Activated CD4-positive, alpha-beta memory T cell treated with anti-CD3 and anti-CD28 coated beads, Interleukin-2, amount 10 ng/mL, durations not matched to agents 7 days and 5 days (primary cell): ENCODE measurements at places on chromosomes 7 and 10. TPM values are rescaled to one million over a fixed set of nuclear protein-coding genes. Genes with fewer than 3 reads are reported as not detected.

The SLC18A2 gene
- total RNA-seq, result not detected

The DAGLB gene
- total RNA-seq, result 16.5 TPM

The GNAT3 gene
- total RNA-seq, result not detected

The GNGT1 gene
- not detected for total RNA-seq

The PHYHIPL gene
- total RNA-seq, result not detected

The CCDC3 gene
- total RNA-seq, result 0.18 TPM

The ASZ1 gene
- not detected for total RNA-seq

DNA sequence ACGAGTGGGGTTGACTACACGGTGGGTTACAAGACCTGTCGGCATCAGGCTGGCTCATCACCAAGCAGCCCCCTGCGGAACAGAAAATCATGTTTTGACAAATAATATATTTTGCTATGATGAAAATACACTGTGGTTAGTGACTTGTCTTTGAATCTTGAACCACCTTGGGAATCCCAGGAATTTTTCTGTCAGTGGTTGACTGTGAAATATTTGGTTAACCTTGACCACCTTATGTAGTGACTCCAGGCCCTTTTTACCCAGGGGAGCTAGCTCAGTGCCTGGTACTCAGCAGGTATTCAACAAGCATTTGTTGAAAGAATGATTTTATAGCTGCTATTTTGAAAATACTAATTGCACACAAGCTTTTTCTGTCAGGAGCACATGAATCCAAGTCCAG is 406.0 kb downstream of the PHF14 start:
- DNase-seq, result no peak

- DNase-seq, result no peak
Observed at GRCh38 chr10:56370217-56371113, 9.4 kb upstream of the ZWINT start.

DNA sequence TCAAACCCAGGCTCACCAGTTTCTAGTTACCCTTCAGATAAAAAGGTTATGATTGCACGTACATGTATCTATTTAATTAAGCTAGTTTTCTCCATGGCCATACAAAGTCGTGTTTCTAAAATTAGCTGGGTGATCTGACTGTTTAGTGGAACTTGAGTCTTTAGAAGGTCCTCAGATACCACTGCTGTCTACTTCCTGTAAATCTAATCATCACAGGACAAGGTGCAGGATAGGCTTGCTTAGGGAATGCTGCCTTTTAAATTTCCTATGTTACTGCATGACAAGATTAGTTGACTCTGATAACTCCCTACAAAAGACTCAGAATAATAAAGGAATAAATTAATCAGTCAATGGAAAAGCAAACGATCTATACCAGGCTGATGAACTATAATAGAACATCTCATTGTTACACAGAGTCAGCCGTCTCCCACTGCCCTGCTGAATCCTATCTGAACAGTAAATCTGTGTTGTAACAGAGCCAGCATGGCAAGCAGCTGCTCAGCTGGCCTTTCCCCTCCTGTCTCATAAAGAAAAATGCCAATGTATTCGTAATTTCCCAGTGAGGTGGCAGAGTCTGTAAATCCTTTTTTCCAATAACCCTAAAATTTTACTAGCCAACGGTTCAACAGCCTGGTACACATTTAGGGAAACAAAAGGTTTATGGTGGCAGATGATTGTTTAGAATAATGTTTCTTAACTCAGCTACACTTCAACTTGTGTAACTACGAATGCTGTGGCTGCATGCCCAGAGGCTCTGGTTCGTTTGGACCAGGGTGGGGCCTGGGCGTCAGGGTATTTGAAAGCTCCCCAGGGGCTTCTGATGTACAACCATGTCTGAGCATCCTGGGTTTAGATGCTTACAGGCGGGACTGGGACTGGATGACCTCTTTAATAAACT is 318.0 kb downstream of the PAXIP1 start:
- DNase-seq, result no peak

- no peak for DNase-seq
Observed at GRCh38 chr7:130901209-130901783, 167.3 kb upstream of the KLF14 start.

GRCh38 chr10:113234481-113234880 is 284.4 kb downstream of the TCF7L2 start:
- DNase-seq, result no peak

DNA sequence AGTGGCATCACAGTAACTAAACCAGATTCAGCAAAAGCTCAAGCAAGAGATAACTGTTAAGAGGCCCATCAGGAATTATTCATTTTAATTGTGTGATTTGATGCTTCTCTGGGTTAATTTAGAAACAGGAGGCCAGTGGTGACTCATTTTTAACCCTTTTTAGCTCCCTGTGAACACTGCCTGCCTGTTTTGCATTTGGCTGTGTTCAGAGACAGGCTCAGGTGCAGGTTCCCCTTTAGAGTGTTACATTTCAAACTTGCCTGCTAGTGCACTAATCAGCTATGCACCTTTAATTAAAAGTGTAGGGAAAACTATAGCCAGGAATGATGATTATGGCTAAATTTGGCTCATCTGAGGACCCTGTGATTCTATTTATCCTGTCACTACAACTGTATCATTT is 6.5 kb downstream of the STAMBPL1 start:
- DNase-seq, result no peak

GRCh38 chr10:91742229-91742628 is 56.0 kb upstream of the TNKS2 start:
- no peak for DNase-seq

GRCh38 chr7:7673240-7673550 is 32.6 kb downstream of the UMAD1 start:
- DNase-seq, result no peak

- no peak for DNase-seq
Observed at GRCh38 chr10:18044976-18045720, 93.4 kb downstream of the SLC39A12 start.

DNA sequence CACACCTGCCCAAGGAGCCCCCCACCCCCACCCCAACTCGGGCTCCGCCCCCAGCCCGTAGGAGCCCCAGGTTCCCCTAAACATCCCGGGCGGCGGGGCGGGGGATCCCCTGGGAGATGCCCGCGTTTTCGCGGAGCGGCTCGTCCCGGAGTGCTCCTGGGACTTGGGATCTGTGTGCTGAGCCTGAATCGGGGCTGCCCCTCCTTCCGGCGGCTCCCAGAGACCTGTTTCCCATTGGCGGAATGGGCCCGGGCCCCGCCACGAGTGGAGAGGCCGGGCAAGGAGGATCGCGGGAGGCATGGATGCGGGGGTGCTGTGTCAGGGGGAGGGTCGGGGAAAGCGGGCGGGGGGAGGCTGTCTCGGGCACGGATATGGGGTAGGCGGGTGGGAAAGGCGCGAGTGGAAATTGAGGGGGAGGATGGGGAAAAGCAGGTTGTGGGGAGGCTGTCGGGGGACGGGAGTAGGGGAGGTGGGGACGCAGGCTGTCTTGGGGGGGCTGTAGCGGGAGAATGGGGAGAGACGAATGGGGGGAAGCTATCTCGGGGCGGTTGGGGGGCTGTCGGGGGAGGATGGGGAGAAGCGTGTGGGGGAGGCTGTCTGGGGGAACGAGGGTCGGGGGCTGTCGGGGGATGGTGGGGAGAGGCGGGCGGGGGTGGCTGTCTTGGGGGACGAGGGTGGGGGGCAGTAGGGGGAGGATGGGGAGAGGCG is 572 bp upstream of the BHLHA15 start:
- no peak for DNase-seq

DNA sequence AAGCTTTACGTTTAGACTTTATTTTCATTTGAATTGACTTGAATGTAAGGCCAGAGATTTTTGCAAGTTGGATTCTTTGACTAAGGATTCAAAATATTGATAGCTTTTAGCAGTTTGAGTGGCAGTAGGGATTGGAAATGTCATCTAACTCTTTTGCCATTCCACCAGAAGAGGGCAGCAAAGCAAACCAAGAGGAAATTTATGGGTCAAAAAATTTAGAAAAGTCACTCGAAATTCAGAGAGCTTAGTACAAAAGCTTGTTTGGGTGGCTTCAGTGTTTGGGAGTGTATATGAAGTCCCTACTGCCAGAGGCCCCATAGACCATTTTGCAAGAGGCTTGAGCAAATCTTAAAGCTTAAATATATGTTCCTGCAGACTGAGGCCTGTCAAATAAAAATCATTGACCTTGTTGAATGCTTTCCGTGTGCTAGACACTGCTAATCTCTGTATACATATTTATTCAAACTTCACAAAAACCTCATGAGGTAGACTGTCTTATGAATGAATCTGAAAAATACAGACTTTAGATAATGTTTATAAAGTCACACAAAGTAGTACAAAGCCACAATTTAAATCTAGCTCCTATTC is 44.6 kb upstream of the RSBN1L start:
- peak; percentile 23 for DNase-seq

DNA sequence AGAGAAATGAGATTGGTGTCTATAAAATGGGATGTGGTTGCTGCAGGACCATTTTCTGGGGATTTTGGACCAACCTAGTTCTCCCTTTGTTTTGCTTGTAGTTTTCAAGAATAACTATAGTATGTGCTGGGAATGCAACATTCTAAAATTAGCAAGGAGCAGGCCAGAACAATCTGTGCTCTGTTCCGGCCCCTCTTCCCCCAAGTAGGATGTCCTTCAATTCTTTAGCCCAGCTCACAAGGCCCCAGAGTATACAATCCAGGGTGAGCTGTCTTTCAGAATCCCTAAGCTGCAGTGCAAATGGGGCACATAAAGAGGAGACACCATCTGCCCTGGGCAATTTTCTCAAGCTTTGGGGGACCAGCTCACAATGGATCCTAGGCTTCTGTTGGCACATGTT is 809.1 kb downstream of the TNS3 start:
- no peak for DNase-seq

- no peak for DNase-seq
Observed at GRCh38 chr10:95229724-95230627, 35.9 kb downstream of the ACSM6 start.

DNA sequence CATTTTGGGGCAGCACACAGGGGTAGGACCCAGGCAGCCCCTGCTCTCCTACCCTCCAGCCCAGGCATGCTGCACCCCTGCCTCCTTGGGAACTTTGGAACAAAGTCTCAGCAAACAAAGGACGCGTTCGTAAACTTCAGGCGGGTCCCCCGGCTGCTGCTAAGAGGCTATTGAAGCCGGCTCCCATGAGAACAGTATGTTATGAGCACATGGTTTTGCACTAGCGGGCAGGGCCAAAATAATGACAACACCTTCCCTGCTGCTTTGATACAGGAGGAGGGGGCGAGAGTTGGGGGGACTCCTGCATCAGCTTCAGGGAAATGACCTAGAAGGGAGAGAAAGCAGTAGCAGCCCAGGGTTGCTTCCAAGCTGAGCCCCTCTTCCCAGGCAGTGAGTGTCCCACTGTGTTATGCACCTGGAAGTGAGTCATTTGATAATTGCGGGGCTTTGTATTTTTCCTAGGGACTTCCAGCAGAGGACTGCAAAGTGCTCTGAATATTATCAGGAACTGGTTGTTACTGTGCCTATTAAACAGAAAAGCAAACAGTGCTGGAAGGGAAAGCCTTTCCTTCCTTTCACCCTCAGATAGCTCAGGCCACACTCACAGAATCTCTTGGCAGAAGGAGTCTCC is 6.9 kb downstream of the ITPRIP start:
- no peak for DNase-seq

DNA sequence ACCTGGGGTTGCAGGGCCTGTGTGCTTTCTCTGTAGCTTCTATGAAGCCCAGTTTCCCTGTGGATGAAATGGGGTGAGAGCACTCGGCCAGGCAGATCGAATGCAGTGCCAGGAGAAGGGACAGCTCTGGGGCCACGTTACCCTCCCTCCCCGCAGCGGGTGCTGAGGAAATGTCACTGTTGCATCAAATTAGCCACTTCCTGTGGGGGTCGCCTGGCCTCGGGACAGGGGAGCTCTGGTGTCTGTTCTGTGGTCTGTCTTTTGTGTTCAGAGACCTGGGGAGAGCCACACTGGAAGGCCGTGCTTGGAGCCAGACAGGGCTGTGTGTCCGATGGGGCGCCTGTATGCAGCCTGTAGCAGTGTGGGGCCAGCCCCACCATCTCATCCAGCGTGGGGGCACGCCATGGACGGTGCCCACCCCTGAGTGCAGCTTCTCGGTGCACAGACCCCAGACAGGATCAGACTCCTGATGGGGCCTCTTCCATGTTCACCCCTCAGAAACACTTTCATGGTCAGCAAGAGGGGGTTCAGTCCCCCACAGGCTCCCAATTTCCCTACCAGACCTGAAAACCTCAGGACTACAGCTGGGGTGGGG is 13.6 kb downstream of the TTYH3 start:
- DNase-seq, result peak; percentile 61

GRCh38 chr10:131963350-131963749 is 18.4 kb downstream of the BNIP3 start:
- no peak for DNase-seq

DNA sequence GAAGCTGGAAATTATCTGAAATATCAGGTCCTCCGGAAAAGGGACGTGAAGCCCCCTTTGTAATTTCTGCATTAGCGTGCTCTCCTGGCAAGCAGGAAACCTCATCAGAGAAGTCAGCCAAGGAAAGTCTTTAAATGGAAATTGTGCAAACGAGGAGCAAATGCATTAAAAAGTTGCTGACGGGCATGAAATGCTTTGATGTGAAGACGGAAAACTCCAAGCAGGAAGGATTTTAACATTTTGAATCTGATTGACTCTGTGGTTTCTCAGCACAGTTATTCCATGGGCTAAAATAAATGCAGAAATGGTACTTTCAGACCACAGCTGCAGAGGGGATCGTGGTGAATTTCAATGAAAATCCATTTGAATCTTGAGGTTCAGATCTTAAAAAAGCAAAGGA is 167.8 kb downstream of the AHR start:
- no peak for DNase-seq

- DNase-seq, result no peak
Observed at GRCh38 chr10:126017961-126018560, 121.7 kb downstream of the FANK1 start.

DNA sequence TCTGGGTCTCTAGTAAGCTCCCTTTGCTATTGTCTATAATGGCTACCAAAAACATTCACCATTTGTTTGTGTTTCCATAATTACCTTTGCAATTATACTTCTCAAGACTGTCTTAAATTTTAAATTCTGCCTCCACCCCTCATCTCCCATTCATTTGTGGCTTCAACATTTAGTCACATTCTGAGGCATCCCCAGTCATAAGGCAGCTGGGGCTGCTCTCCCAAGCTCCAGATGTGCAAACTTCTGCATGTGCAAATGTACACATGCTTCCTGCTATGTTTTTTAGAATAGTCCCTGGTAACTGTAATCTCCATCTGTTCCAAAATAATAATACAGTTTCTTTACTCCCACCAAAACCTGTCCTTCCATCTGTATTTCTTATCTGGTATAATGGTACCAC is 97.3 kb downstream of the CDK6 start:
- no peak for DNase-seq

- DNase-seq, result no peak
Observed at GRCh38 chr7:149763563-149764240, 9.7 kb downstream of the ZNF467 start.

GRCh38 chr10:10785627-10786026 is 232.0 kb upstream of the CELF2 start:
- DNase-seq, result no peak
